ENCODE measurements at places on chromosomes 2 and 18.

GRCh38 chr2:148936857-148937450 is 61.9 kb downstream of the KIF5C start:
- no peak for DNase-seq

DNA sequence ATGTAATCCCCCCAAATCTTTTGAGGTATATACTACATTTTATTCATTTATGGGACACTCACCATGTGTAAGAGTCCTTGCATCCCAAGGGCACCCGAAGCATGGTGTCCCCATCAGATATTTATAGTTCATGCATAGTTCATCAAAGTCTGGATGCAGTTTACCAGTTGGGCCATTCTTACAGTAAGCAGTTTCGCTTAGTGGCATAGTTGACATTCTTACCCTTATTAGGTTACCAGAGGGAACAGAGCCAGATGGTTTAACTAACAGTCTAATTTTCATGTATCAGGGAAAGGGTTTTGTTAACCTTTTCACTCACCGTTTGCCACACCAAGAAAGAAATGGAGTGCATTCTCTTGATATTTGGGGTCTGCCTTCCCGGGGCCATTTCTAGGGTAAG is 7.1 kb downstream of the ZNF407 start:
- no peak for DNase-seq

DNA sequence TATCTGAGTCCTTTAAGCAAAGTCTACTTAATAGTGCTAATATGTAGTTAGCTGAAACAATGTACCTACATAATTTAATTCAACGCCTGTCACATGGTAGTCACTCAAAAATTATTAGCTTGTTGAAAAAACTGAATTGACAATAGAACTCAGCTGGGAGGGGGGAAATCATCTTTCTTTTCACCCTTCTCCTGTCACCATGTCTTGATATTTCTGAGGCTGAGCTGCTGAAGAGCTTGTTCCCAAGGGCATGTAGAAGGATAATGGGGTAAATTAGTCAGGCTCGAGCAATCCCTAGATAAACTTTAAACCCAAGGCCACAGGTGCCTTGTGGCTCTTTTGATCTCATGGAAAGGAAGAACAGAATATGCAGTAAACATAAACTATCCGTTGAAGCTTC is 339.6 kb upstream of the LRATD1 start:
- DNase-seq, result no peak

DNA sequence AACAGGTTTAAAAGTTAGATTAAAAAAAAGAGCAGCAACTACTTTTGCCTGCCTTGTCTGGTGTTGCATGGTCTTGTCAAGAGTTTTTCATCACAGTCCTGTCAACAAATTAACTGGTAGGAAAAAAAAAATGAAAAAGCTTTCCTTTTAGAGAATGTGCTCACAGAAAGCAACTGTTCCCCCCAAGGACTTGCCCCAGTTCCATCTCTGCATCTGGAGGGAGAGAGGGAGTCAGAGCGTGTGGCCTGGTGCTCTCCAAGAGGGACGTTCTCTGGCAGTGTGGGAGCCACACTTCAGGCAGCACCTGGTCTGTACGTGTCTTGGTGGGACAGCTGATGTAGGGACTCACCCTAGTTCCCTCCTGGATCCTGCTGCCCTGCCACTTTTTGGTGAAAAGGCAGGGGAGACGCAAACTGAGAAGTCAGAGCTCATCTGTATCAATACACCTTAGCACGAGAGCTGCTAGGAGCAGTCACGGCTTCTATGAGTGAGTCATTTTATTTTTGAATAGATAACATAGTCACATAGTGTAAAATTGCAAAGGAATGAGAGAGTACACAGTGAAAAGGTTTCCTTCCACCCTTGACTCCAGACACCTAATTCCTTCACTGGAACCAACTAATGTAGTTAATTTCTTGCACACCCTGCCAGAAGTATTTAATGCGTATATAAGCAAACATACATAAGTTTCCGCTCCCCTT is 172.5 kb upstream of the MGAT5 start:
- DNase-seq, result no peak

GRCh38 chr2:113069676-113070605 is 2.2 kb downstream of the IL1F10 start:
- DNase-seq, result no peak

DNA sequence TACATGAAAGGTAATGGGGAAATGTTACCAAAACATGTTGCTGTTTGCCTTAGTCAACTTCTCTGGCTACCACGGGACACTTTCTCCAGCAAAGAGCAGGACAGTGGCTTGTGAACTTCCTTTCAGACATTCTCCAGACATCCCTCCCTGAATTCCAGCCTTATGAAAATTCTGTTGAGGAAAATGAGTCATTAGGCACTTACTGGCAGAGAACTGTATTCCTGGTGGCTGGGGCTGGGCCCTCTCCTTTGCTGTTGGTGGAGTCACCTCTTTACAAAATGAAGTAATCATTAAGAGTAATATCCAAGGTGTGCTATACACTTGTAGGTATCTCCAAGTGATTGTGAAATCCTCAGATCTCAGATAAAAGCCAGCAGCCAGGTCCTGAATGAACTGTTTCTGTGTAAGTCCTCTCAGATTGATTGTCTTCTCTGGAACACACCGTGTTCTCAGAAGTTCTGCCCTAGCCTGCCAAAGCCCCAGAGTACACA is 1.3 kb upstream of the FAP start:
- no peak for DNase-seq

DNA sequence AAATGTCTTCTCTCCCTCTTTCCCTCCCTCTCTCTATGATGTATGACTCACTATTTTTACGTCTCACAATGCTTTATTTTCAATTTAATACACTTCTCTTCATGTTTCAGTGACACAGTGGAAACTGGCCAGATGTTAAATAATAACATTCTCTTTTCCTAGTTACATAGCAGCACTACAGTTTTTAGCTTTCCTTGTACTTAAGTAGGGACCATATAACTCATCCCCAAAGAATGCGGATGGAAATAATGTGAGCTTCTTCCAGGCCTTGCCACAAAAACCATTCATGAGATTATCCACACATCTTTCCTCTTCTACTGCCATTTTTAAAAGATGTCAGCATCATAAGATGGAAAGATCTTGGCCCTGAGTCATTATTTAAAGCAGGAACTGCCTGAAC is 789.4 kb downstream of the LRP1B start:
- DNase-seq, result no peak

- DNase-seq, result no peak
Measured at GRCh38 chr2:158603205-158603604, 146.5 kb downstream of the PKP4 start.

DNA sequence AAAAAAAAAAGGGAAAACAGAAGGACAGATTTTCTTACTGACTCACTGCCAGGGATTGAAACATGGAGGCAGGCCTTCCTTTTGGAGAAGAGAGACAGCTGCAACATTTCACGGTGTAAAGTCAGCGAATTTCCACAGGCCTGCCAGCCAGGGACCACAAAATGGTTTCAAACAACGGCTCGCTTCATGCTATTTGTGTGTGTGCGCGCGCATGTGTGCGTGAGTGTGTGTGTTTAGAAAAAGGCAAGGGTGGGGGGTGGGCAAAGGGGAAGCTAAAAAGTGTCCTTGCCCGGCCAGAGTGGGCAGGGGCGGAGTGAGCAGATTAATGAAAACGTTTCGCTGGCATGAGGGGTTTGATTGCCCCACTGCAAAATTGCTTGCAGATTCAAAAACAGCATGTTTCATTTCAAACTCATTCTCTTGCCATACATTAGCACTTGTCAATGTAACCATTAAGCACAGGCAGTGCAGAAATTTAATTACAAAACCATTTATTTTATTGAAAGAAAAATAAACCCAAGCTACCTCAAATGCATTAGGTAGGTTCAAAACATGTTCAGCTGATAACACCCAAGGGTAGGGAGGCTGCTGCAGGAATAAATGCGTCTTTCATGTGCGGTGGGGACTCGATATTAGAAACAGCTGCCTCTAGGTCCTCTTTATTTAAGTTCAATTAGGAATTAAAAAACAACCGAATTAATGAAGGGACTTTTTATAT is 182.1 kb upstream of the SIX2 start:
- DNase-seq, result no peak

GRCh38 chr2:191174442-191174841 is 23.6 kb upstream of the STAT4 start:
- no peak for DNase-seq

GRCh38 chr2:74721316-74721715 is 67.3 kb downstream of the SEMA4F start:
- no peak for DNase-seq

DNA sequence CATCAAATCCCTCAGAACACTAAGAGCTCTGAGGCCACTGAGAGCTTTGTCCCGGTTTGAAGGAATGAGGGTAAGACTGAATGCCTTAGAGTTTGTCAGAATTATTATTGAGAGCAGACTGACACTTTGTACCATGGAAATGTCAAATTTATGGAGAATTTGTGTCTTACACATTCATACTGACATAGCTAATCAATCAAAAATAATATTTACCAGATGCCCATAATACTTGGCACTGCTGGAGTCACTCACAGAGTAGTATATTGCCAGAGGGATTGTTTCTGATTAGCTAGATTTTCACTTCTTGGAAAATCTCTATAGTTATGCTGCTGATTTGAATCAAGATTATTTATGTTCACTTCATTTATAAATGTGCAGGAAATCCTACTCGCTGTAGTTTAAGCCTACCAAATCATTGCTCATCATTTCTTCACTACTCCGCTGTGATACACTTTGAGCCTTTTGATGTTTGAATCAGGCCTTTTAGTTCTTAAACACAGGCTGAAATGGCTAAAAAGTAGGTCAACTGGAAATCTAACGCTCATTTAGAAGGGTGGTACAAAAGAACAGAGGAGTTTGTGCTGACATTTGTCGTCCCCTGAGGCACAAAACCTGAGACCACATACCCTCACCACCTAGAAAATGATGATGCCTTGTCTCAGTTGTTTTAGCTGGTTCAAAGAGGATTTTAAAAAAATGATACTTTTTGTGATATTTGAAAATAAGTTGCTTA is 96.1 kb upstream of the CSRNP3 start:
- DNase-seq, result no peak

DNA sequence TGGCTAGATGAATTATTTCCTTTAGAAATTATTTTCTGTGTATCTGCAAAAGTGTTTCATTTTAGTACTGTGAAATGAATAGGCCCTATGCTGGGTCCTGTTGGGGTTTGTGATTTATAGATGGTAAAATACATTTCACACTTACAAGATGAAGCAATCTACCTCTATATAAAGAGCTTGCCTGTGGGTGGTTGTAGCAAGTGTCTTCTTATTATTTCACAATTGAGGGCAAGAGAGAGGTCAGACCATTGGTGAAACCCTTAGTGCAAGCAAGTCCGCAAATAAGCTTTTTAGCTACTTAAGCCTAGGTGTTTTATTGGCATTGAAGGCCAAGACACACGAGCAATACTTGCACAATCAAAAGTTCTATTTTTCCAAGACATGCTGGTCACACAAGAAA is 153.1 kb downstream of the FMNL2 start:
- no peak for DNase-seq

GRCh38 chr2:75560022-75560767 is 544 bp downstream of the EVA1A start:
- DNase-seq, result no peak

GRCh38 chr2:30781961-30782533 is 25.2 kb downstream of the CAPN13 start:
- no peak for DNase-seq

Measured in activated CD4-positive, alpha-beta T cell treated with anti-CD3 and anti-CD28 coated beads, Interleukin-2, amount 50 U/mL, for 4 hours (primary cell).